NCI-H1092 (cell line): ENCODE measurements at places on chromosomes 4 and X.

DNA sequence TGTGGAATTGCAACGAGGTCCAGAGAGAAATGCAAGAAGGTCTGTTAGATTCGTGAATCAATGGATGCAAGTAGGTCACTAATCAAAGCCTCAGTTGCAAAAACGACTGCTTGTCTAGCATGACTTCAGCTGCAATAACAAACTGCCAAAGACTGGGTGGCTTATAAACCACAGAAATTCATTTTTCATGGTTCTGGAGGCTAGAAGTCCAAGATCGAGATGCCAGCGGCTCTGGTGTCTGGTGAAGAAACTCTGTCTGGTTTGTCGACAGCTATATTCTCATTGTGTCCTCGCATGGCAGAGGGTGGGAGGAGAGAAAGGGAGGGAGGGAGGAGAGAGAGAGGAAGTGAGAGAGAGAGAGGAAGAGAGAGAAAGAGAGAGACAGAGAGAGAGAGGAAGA lies 114.7 kb downstream of the MXRA5 start:
- no peak for DNase-seq

DNA sequence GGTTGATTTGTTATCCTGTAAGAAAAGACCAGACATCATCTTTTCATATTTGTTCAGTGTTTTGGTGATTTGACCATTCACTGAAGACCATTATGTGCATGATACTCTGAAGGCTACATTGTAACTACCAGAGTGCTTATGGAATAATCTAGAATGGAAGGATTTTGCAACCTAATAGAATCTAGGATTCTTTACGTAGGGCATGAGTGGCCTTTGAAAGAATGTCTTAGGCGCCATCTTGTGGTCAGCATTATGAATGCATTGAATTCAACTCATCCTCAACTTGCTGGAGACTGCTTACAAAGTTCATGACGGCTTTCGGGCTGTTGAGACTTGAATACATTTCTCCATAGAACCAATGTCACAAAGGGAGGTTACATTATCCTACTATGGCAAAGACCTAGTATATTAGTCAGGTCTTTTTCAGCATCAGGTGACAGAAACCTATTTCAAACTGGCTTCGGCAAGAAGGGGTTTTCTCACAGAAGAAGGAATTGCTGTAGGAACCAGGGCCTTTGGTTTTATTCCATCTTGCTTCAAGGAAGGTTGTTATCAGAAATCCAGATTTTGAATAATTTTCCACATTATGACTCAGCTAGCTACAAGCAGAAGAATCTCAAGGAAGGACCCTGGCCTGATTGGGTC lies 104.1 kb downstream of the GPAT3 start:
- peak; percentile 19 for DNase-seq

- DNase-seq, result no peak
These were observed 50.4 kb downstream of the RTL9 start for GRCh38 chrX:110408949-110409588.

DNA sequence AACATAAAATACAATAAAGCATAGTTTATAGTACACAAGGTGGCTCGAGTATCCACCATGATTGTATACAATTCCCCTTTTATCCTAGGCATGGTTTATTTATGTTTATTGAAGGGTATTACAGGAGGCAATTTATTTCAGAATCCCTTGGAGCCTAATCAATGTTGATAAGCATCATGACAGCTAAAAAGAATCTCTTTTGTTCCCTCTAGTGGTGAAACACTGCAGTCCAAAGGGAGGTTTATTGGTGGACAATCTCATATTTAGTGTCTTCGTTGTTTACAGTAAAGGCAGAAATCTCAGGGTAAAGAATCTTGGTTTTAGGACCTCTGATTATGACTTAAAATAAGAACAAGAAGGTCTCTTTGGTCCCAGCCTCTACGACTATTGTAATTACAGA lies 1712.5 kb downstream of the C4orf33 start:
- peak; percentile 0 for DNase-seq

GRCh38 chr4:27142841-27143240 lies 282.2 kb downstream of the STIM2 start:
- no peak for DNase-seq

DNA sequence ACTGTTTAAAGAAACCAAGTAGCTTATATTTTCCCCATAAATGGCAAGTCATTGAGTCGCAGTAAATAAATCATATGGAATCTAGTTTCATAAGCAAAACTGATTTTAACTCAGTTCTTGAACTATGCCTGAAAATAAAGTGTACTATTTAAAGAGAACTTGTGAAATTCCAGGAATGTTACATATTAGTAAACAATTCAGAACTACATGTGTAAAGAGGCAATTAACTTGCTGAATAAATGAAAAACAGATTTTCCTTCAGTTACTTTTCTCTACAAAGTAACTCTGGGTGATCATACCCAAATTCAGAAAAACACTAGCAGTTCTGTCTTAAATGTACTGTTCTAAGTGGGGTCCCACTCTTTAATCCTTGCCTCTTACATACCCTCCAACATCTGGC lies 236.1 kb upstream of the EDNRA start:
- no peak for DNase-seq

GRCh38 chr4:65482410-65482809 lies 187.9 kb downstream of the EPHA5 start:
- DNase-seq, result no peak

GRCh38 chr4:177483271-177483670 lies 41.0 kb upstream of the AGA start:
- DNase-seq, result no peak

DNA sequence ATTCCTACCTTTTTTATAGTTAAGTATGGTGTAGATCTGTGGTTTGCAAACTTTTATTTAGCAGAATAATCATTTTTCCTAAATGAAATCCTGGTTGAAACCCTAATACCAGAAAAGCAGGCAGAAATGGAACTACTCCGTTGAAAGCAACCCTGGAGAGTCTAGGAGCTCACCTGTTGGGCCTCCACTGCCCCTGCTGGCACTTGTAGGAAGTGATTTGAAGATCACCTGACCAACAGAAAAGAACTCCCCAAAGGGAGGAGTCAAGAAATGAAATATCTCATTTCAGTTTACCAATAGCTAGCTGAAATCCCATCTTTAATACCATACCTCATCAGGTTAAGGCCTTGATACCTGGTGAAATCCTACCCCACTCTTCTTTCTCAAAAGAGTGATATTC lies 277.1 kb downstream of the KLHL13 start:
- DNase-seq, result no peak

DNA sequence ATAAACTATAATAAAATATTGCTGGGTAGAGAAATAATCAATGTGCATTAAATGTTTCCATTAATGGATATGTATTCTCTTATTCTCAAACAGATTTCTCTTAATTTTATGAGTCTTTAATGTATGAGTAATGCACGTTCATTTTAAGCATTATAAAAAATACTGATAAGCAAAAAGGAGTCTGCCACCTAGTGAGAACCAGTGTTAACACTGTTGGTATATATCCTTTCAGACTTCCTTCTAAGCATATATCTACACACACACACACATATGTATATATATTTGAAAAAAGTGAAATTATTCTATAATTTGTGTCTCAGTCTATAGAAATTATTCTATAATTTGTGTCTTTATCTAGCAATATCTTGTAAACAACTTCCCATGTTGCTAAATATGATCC lies 49.9 kb upstream of the MTMR1 start:
- no peak for DNase-seq

DNA sequence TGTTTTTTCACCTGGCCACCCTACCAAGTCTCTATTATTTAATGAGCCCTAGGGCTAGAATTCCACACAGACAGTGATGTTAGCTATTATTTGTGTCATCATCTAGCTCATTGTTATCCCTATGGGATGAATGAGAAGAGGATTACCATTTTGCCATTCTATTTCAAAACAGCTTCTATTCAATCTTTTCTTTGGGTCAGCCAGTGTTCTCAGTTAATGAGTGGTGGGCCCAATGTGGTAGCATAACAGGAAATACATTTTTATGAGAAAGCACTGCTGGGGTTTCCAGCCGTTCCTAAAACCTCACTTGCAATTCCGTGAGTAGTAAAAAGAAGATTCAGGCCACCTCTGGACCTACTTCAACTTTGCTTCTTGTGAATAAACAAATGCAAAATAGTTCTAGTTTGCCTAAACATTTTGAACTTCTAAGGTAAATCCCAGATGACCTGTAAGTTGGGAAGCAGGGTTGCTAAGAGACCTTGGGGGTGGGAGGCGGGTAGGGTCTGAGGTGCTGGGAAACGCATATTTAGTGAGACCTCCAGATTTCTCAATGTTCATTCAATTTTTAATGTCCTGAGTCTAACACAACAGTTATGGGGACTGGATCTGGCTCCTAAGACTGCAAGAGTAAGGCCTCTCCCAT lies 24.8 kb upstream of the CYP2U1 start:
- no peak for DNase-seq

- DNase-seq, result no peak
These were observed 177.1 kb downstream of the CBR4 start for GRCh38 chr4:168832763-168833575.

DNA sequence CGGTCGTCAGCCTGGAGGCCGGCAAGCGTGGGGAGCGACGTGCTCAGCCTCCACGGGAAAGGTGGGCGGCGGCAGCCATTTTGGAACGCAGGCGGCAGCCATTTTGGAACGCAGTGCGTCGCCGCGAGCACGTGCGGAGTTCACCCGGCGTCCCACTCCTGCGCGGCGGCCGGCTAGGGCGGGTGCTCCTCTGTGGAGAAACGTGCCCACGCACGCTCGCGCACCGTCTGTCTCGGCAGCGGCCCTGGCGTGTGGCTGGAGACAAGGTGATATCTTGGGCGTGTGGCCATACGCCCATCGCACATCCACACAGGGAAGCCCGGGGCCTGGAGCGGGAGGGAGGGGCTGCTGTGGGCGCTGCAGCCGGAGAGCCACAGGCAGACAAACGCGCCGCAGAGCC lies 21.1 kb downstream of the CPLX1 start:
- no peak for DNase-seq

DNA sequence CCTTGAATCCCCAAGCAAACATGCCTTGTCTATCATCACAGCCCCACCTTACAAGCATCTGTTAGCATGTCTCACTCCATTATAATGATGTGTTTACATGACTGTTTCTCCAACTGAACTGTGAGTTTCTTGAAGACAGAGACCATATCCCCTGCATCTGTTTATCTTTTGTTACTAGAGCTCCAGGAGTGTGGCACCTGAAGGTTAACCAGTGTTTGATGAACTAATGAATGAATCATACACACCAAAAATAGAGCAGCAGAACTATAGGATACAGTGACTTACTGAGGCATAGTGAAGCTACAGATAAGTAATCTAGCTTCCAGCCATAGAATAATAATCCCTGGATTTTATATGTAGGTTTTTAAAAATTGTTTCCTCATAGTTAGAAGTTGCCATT lies 331.0 kb downstream of the PCDH7 start:
- no peak for DNase-seq

DNA sequence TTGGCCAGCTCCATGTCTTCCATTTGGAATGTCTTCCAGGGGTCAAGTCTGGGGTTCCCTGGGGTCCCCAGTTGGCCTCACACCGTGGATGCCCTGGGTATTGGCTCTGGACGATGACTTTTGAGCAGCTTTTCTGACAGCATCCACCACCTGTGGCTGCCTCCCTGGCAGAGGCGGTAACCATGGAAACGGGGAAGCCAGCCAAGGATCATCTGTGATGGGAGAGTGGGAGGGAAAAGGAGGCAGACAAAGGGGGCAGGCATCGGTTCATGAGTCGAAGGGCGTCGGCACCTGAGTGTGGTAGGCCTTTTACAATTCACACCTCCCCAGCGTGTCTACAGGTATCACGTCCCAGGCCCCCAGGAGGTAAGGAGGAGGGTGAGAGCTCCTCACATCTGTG lies 152.2 kb downstream of the ASMT start:
- DNase-seq, result peak; percentile 63
